ENCODE measurements at places on chromosomes 5 and 9.

DNA sequence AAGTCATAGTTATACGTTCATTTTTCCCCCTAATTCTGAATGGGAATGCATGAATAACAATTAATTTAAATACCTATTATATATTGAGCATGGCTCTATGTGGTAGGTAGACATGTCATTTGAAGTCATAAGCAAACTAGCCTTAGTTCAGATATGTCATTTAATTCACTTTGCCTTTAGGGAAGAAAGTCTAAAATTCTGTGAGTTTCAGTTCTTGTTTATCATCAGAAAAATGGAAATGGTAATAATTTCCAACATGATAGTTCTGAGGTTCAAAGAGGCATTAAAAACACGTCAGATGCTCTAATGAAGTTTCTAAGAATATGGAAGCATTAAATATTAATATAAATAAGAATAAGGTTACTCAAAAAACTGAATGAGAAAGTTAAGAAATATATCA, 13.1 kb upstream of the ANXA1 start:
- no peak for DNase-seq

GRCh38 chr5:142886211-142886610, 116.0 kb downstream of the ARHGAP26 start:
- no peak for DNase-seq

DNA sequence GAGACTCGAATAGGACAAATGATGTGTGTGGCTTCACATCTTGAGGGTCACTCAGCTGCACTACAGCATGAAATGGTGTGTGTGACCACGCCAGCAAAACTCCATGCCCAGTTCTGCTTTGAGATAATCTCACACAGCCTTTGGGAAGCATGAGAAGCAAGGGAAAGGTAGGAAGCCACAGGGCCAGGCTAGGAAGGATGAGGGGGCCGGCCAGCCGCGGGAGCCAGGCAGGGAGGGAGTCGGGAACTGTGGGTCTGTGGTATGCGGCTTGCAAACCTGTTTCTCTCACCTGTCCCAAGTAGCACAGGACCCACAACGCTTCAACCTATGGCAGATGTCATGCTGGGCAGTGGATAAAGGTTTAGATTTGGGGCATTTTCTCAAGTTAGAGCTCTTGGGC, 142.0 kb downstream of the HSPA4 start:
- DNase-seq = no peak

DNA sequence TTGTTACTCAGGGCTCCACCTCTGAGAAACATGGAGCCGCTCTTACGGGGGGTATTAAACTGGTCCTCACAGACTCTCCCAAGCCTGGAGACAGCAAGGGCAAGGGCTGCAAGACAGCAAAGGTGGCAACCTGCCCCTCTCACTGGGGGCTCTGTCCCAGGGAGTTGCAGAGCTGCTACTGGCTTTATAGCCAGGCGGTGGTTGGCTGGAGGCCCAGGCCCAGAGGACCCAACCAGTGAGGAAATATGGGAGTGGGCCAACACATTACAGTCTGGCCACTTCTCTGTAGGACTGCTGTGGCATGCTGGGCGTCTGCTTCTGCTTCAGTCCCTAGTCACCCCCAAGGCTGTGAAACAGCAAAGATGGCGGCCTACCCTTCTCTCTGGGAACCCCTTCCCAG, 597.2 kb downstream of the LRRC70 start:
- DNase-seq = no peak

- no peak for DNase-seq
These were observed 62.0 kb downstream of the CAVIN4 start for GRCh38 chr9:100639854-100640253.

GRCh38 chr9:108017671-108018070, 528.1 kb upstream of the KLF4 start:
- no peak for DNase-seq

GRCh38 chr9:9938432-9938831, 674.4 kb downstream of the PTPRD start:
- no peak for DNase-seq

- no peak for DNase-seq
These were observed 1106.2 kb upstream of the DMAC1 start for GRCh38 chr9:8905731-8906130.

DNA sequence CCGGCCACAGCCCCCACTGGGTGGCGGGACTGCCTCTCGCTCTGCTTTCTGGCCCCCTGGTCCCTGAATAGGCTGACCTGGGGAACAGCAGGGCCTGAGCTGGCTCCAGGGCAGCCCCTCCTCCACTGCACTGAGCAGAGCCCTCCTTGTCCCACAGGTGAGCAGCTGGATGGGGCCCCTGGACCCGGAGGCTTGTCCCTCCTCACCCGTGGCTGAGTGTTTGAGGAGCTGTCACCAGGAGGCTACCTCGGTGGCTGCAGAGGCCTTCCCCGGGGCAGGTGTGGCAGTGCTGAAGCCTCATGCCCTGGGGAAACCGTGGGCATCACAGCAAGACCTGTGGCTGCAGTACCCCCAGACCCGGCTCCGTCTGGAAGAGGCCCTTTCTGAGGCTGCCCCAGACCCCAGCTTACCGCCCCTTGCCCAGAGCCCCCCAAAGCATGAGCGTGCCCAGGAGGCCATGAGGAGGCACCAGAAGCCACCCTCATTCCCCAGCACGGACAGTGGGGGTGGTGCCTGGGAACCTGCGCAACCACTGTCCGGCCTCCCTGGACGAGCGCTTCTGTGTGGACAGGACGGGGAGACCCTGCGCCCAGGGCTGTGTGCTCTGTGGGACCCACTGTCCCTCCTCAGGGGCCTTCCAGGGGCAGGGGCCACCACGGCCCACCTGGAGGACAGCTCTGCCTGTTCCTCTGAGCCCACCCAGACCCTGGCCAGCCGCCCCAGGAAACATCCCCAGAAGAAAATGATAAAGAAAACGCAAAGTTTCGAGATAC, 28.5 kb upstream of the LRRC14B start:
- no peak for DNase-seq

- no peak for DNase-seq
These were observed 38.1 kb upstream of the ISL1 start for GRCh38 chr5:51345106-51345505.

GRCh38 chr9:95044731-95045508, 272.6 kb downstream of the FANCC start:
- DNase-seq = no peak

DNA sequence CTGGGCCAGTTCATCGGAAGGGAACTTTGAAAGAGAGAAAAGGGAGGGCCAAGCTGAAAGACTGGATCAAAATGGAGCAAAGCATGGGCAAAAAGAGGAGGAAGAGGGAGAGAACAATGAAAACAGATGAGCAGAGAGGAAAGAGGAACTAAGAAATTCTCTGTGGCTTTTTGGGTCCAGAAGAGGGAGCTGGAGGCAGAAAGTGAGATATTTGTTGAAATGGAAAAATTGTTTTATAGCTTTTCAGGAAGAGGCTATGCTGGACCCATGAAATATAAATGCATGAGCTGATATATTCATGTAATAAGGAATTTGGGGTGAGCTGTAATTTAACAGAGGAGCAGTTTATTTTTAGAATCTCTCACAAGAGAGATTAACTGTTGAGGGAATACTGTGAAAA, 457.3 kb downstream of the DMAC1 start:
- no peak for DNase-seq

DNA sequence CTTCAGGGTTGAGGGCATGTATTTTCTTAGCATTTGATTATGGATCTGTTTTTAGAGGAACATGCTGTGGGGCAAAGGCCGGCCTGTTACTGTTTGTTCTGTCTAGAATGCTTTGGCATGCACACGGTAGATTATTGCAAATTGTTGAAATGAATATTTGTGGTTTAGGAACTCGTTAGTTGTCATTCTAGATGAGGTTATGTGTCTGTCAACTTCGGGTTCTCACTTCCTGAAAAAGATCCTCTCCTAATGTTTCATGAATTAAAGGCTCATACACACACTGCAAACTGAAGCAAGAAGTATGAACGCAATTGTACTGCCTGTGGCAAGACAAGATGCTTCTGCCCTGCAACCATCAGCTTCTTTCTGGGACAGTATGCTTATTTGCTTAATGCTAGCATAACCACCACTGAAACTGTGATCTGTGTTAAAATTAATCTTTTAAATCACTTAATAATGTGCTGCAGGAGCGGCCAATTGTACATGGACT, 99.6 kb downstream of the BASP1 start:
- DNase-seq = no peak

DNA sequence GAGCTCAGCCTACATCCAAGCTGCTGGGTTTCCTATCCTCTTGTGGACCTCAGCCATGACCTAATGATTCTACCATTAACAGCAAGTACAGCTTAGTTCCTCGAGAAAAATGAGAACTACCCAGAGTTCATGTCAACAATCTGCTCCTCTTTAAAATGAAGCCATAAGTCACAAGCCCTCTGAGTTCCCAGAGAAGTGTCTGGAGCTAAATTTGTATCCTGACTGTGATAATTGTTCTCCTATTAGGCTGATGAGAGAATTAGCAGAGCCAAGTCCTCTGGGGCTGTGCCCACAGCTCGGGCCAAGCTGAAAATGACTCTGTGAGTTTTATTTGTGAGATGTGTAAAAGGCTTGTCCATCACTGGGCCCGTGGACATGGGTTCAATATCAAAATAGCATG, 145.1 kb upstream of the SMIM23 start:
- DNase-seq = no peak

DNA sequence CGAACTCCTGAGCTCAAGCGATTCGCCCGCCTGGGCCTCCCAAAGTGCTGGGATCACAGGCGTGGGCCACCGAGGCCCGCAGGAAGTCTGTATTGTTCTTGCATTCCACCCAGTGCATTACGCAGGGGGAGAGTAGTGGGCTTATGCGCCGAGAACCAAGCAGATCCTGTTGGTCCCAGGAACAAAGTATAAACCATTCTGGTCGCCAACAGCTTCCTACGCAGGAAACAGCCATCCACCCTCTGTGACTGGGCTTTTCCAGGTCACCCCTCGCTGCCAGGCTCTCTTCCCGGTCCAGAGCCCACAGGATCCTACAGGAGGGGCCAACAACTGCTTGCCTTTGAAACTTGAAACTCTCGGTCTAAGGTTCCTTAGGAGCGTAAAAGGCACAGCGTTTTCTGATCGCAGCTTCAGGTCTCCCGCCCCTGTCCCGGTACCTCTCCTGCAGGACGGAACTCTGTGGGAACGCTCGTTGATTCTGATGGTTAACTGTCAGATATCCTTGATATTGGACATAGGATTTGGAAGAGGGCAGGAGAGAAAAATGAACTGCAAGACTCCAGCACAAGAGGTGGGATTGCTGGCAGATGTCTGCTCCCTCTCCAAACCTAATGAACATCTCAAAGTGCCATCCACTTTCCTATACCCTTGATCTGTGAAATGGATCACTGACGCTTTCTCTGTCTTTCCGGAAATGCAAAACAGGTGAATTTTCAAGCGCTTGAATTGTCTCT, 4.2 kb upstream of the ANXA2R start:
- DNase-seq = no peak

DNA sequence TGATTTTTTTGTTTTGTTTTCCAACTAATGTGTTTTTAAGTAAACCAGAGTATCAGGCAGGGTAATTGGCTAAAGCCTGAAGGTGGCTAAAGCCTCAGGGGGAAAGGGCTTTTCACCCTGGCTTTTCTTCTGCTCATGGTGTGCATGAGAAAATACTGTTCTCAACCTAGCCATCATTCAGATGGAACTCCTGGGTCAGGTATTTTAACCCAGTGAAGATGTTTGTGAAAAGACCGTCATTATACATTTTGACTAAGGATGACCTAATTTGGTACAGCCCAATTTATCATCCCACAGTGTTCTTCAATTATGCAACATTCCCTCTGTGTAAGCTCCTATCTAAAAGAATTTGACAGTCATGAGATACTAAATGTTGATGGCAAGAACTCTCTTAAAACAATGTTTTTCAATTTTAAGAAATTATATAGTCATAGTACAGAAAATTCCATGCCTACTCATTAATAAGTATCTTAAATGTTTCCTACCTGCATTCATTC, 209.5 kb upstream of the TARS1 start:
- DNase-seq = no peak

GRCh38 chr9:120734607-120735410, 20.5 kb upstream of the MEGF9 start:
- DNase-seq = no peak

GRCh38 chr5:92944903-92945604, 636.0 kb downstream of the NR2F1-AS1 start:
- no peak for DNase-seq

GRCh38 chr5:165609871-165610270, 2104.5 kb downstream of the MAT2B start:
- DNase-seq = no peak

DNA sequence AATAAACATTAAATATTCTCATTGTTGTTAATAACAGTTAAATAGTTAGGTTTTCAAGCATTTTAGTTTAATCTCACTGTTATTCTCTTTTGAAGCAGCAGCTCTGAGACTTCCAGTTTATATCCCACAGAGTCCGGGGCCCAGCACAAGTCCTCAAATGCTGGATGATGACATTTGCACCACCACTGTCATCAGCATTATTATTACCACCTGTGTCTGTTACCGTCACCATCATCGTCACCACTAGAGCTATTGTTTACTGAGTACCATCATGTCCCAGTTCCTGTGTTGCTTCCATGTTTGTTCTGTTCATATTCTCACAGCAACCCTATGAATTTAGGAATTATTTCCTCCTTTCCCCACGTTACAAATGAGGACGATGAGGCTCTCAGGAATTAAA, 169.2 kb upstream of the NR3C1 start:
- DNase-seq = no peak

DNA sequence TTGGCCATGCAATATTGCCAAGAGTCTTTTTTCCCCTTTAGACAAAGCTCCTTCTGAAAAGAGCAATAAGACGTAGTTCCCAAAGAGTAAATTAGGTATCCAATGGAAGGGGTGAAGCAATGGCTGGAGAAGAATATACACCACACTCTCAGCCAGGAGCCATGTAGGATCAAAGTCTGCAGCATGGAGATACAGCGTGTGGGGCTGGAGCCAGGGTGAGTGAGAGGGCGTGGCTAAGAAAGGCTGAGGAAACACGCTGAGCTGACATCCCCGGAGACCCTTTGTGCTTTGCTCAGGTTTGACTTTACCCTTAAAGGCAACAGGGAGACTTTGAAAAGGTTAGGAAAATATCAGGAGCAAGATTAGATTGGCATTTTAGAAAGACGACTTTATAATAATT, 87.1 kb upstream of the ELL2 start:
- no peak for DNase-seq

- DNase-seq = no peak
These were observed 65.8 kb upstream of the PAPPA start for GRCh38 chr9:116087751-116088194.

DNA sequence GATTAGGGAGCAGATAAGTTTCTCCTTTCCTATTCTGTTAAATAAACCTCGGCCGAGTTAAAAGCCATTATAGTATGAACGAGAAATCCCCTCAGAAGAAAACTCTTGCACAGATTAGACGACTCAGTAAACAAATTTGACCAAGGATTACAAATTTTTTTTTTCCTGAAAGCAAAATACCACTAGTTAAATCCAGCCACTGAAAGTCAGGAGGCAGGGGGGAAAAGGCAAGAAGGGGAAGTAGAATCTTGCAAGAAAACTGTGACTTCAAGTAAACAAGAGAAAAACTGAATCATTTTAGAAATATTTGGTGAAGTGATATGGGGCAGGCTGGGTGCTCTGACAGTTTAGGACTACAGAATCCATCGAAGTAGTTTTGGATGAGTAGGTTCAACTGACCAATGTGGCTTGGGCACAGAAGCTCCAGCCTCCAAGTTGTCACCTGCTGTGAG, 251.0 kb downstream of the DENND1A start:
- DNase-seq = no peak

GRCh38 chr9:708551-709432, 132.7 kb upstream of the DMRT1 start:
- no peak for DNase-seq

All from naive thymus-derived CD8-positive, alpha-beta T cell (primary cell).